NCI-H82 (cell line): ENCODE measurements at places on chromosomes 5 and 9.

- DNase-seq: peak; percentile 23
Observed at GRCh38 chr5:73417303-73418034, 31.1 kb downstream of the FOXD1 start.

- no peak for DNase-seq
Observed at GRCh38 chr5:56757077-56757476, 58.3 kb upstream of the MAP3K1 start.

GRCh38 chr5:124728331-124728967 is 18.0 kb downstream of the ZNF608 start:
- no peak for DNase-seq

DNA sequence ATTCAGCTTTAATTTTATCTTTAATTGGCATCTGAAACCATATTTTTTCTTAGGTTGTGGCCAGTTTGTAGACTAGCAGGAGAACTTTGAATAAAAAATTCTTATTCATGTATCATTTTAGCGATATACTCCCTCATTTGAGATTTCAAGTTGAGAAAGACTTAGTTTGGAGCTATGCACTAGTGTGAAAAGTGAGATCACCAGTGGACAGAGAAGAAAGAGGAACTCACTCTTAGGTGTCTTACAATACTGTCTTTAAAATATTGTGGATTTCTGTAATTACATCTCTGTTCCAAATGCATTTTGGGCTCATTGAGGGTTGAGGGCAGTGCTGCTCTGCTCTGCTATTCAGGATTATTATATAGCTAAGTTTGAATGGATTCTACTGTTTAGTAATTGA is 54.7 kb downstream of the NAA35 start:
- DNase-seq: no peak

GRCh38 chr9:126984969-126985368 is 70.4 kb downstream of the RALGPS1 start:
- no peak for DNase-seq

GRCh38 chr9:93051680-93052089 is 6.8 kb upstream of the SUSD3 start:
- no peak for DNase-seq

GRCh38 chr5:168288349-168289245 is 2.8 kb upstream of the WWC1 start:
- no peak for DNase-seq

DNA sequence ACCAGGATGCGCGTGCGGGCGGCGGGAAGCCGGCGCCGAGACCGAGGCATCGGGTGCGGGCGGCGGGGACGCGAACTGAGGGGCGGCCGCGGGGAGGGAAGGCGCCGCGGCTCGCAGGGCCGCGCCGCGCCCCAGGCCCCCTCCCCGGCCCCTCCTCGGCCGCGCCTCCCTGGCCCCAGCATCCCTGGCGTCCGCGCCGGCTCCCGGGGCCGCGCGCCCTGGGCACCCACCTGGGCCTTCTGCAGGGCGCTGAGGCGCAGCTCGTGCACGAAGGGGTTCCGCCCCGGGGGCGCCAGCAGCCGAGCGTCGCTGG is 324 bp downstream of the LPCAT1 start:
- peak; percentile 45 for DNase-seq

DNA sequence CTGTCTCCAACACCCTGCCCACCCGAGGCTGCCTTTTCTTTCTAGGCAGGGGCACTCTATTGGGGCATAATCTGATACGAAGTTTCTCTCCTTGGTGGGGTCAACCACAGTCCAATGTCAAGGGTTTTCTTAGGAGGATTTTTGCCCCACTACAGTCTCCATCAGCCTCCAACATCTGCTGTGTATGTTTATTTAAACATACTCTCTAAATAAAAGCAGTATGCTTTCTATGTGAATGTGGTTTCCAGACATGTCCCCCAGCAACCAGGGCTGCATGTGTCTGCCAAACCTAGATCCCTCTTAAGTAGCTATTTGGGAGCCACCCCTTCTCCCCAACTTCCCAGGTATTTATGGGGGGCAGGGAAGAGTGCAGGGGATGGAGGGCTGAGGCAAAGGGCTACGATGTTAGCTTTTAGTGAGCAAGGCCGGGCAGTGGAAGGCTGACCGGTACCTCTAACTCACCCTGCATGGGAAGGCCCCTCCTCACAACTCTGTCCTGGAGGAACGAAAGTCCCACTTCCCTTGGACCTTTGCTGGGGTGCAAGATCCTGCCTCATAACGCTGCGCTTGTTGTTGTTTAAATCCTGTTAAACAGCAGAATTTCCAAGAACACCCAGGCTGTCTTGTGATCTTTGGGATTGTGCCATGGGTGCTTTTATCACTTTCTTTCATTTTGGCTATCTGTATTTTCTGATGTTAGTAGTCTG is 75.4 kb downstream of the NREP start:
- no peak for DNase-seq

- no peak for DNase-seq
Observed at GRCh38 chr5:77312413-77312812, 101.9 kb downstream of the PDE8B start.

DNA sequence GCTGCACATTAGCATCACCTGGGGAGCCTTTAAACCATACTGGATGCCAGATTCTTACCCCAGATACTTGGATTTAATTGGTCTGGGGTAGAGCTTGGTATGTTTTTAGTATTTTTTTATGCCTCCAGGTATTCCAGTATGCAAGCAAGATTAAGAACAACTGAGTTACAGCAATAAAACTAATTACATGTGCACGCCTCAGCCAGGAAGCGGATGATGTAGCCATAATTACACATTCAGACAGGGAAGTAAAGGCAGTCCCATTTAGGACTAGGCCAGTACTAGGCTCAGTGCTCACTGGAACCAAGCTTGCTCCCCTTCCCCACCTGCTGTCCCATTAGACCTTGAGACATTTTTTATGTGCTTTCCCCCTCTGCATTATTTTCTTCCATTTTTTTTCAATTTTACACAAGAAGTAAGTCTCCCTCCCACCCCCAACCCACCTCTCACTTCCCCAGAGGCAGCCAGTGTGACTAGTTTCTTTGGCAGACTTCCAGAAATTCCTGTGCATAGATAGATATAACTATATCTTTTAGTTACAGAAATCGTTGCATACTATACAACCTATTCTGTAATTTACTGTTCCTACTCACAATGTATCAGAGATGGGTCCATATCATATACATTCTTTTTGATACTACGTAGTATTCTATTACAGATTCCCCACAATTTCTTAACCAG is 7.1 kb upstream of the GNAQ start:
- no peak for DNase-seq

DNA sequence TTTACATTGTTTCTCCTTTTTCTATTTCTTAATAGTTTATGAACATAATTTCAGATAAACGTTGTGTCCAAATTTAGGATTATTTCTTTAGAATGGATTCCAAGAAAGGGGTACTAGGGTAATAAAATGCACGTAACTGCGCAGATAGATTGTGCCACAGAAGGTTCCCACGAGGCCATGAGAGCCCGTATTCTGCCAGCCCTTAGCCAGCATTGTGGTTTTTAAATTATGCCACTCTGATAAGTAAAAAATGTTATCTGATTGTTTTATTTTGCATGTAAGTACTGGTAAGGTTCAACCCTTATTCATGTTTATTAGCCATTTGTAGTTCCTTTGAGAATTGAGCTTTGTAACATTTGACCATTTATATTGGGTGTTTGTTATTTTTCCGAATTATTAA is 88.7 kb downstream of the PRKACG start:
- no peak for DNase-seq

DNA sequence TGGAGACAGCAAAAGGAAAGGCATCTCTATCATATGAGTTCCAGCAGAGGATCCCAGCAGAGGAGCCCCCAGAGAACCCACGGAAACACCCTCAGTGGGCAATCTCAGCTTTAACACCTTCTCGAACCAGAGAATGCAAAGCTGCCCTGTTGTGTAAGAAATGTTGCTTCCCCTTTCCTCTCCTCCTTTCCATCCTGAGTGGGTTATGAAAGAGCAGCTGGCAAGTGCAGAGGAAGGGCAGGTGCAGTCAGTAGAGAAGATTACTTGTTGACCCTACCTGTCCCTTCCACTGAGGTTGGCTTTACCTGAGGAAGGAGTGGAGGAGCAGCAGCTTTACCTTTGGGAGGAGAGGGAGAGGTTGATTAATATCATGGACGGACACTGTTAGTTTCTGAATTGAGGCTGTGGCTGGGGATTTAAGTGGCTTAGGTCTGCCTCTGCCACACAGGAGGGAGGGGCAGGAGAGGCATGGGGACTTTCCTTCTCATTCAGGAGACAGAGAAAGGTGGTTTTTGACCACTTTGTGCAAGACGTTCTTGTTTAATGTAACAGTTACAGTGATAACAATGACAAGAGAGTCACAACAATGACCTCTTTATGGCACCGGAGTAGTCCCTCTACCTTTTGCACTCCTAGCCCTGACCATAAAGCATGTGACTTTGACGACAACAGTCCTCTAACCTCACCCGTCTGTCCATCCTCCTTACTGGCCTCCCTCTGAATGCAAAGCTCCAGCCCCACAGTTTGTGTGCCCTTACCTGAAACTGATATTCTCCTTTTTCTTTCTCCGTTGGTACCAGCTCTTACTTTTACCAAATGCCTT is 254.8 kb downstream of the NSG2 start:
- peak; percentile 44 for DNase-seq

GRCh38 chr9:130204341-130204740 is 32.1 kb downstream of the NCS1 start:
- DNase-seq: no peak

DNA sequence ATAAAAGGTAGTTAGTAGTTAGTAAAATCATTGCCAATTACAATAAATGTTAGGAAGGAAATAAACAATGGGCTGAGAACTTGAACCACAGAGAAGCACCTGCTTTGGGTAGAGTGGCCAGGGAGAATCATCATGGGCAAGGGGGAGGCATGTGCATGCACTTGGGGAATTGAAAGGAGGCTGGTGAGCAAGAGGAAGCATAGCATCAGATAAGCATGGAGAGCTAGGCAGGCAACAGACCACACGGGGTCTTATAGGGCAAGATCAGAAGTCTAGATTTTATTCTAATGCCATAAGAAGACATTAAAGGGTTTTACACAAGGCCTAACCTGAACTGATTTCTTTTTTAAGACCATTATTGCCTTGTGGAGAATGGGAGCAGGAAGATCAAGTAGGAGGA is 93.4 kb downstream of the PIP5K1B start:
- no peak for DNase-seq

DNA sequence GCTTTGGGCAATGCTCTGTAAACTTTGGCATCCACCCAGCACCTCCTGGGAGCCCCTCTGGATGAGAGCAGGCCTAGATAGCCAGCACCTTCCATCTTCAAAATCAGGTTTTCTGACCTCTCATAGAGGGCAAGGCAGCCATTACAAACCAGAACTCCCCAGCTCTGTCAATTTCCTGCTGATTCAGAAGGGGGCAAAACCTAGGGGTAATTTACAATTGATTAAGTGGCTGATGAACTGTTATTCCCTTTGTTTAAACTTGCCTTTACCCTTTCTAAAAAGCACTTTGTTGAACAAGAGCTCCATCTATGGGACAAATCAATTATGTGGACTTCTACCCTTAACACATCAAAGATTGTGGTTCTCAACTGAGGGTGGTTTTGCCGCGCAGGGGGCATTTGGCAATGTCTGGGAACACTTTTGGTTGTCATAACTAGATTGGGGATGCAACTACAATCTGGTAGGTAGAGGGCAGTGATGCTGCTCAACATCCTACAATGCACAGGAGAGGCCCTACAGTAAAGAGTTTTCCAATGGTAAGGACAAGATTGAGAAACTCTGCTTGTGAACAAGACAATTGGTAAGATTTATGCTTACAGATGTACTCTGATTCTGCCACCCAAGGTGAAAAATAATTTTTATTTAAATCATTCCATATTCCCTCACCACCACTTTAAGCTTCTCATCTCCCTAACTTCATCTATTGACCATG is 184.1 kb downstream of the MARCHF11 start:
- peak; percentile 59 for DNase-seq

DNA sequence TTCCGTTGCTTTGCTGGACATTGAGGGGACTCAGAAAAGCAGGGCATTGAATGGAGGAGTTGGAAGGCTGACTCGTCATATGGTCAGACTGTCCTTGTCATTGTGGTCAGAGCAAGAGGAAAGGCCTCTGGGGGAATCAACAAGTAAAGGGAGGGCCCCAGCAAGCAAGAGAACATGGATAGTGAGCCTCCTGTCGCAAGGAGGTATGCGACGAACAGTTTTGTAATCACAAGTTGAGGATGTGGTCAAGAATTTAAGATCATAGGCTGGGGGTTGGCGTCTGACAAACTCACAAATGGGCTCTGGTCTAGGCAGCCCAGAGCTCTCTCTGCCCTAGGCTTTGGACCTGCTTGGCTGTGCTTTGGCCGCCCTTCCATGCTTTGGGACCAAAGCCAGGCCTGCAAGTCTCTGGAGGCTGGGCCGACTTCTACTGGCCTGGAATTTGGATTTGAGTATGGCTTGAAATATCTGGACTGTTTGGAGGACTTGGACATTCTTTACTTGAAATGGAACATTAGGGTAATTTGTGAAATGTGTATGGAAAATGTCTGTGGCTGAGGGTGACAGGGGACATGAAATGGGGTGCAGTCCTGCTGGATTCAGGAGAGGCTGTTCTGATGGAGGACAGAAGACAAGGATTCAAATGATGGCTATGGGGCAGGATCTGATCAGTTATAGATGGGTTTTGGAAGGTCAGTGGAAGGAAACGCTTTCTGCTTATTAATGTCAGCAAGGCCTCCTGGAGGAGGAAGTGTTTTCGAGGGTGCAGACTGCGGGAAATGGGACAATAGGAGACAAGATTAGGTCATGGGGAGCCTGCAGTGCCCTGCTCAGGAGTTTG is 19.2 kb upstream of the NDST1 start:
- DNase-seq: no peak

- no peak for DNase-seq
Observed at GRCh38 chr9:90884178-90884577, 82.6 kb downstream of the SYK start.

DNA sequence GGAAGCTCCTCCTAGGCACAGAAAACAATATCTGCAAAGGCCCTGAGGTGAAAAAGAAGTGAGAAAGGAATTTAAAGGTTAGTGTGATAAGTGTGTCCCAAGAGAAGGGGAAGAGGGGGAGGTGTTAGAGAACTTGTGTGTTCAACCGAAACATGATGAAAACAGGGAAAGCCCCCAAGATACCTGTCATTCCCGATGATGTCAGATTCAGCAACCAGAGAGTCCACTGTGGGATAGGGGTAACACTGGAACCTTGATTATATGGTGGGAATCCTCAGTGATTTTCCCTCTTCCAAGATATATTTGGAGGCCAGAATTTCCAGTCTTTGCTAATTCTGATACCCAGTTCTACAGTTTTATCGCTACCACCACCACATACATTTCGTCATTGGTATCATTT is 15.5 kb upstream of the BNC2 start:
- DNase-seq: no peak

- DNase-seq: no peak
Observed at GRCh38 chr5:34718516-34718915, 62.4 kb downstream of the RAI14 start.

GRCh38 chr5:10454591-10455276 is 13.1 kb downstream of the ROPN1L start:
- no peak for DNase-seq
